ENCODE measurements at places on chromosomes 4 and X. TPM values are rescaled to one million over a fixed set of nuclear protein-coding genes. Genes with fewer than 3 reads are reported as not detected.

MAP7D3 gene
- 1.4 TPM for total RNA-seq

POLN gene
- 7.8 TPM for total RNA-seq

RTL3 gene
- total RNA-seq: not detected

LONRF3 gene
- 1.9 TPM for total RNA-seq

DACH2 gene
- total RNA-seq: 6.4 TPM

S100G gene
- not detected for total RNA-seq

TRIM2 gene
- 990 TPM for total RNA-seq

DNA sequence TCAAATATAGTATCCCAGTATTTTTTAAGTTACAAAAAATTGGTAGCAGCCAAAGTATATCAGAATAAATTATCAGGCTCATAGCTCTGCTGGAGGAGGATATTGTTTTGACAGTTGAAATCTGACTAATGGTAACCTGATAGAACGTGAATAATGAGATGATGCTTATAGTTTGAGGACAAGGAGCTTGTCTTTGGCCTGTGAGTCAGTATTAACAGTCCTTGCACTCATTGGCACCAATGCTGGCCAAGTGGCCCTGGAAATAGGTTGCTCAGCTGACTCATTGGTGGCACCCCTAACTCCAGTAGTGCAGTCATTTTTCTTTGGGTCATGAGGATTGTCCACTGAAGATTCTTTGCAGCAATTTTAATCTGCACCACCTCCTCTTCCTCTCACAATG lies 203.3 kb upstream of the JADE1 start:
- no peak for DNase-seq

- no peak for DNase-seq
Observed at GRCh38 chrX:30246769-30247489, at the start of gene MAGEB1. TSS of gene MAGEB1 (plus strand) at chrX:30247146. CDS start at chrX:30250494, 3,348 bp downstream.

GRCh38 chrX:76183289-76184049 lies 10.6 kb downstream of the PBDC1 start:
- DNase-seq: no peak

GRCh38 chr4:168691631-168692369 lies 194.9 kb downstream of the PALLD start:
- DNase-seq: no peak

DNA sequence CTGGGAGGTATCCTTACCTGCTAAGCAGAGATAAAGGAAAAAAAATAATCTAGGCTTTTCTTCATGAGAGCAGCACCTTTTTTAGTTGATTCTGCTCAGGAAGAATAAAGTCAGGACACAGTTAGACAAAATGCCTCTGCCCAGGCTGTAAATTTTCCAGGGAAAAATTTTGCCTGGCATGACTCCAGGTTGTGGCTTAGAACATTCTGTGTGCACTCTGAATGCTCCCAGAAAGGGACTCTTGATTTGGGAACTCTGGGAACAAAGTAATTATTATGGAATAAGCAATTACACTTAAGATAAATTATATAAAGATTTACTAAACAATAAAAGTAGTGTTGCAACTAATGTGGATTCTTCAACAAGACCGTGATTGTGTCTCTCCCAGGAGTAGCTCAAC lies 826.2 kb upstream of the TENM3 start:
- DNase-seq: no peak

DNA sequence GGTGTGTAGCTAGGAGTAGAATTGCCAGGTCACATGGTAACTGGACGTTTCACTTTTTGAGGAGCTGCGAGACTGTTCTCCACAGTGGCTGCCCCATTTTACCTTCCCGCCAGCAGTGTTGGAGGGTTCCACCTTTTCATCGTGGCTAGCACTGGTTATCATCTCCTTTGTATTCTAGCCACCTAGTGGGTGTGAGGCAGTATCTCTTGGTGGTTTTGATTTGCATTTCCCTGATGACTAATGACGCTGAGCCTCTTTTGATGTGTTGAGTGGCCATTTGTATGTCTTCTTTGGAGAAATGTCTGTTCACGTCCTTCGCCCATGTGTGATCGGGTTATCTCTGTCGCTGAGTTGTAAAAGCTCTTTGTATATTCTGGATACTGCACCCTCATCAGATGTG lies 10.6 kb downstream of the ABCD1 start:
- DNase-seq: no peak

GRCh38 chr4:51831133-51831532 lies 11.8 kb upstream of the DCUN1D4 start:
- no peak for DNase-seq
